ENCODE measurements at places on chromosomes 5 and 9.

DNA sequence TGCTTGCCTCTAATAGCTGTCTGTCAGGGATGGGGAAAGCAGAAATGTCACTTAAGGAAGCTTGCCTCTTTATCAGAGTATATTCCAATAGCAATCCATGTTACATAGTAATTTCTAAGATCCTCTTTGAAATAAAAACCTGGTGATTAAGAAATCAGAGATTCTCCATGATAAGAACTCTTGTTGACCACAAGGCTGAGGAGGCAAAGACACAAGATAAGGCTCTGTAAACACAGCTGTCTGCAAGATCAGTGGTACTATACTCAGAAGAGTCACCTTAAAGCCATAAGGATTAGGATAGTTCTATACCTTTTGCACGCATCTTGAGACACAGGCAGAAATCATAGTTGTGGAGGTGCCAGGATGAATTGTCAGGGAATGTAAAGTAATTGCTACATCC, 40.3 kb downstream of the HEXB start:
- no peak overlapping the region for H3K27ac ChIP-seq
- DNase-seq, result no peak
- no peaks in the 10 kb centered on the region for H3K27me3 ChIP-seq
- H3K36me3 ChIP-seq, result peaks cover 35% of the 10 kb centered on the region
- H3K4me1 ChIP-seq, result peaks cover 4% of the 10 kb centered on the region

GRCh38 chr5:154646745-154647113, 108.4 kb upstream of the LARP1 start:
- H3K4me1 ChIP-seq, result peaks cover 15% of the 10 kb centered on the region
- H3K27ac ChIP-seq, result no peak overlapping the region
- H3K36me3 ChIP-seq, result peaks cover 1% of the 10 kb centered on the region
- peaks cover 25% of the 10 kb centered on the region for H3K27me3 ChIP-seq

- no peak overlapping the region for H3K4me3 ChIP-seq
- H3K27me3 ChIP-seq, result no peaks in the 10 kb centered on the region
- DNase-seq, result no peak
- peaks cover 39% of the 10 kb centered on the region for H3K4me1 ChIP-seq
- peaks cover 2% of the 10 kb centered on the region for H3K36me3 ChIP-seq
Observed at GRCh38 chr5:124583469-124584350, 162.7 kb downstream of the ZNF608 start.

- H3K4me3 ChIP-seq, result no peak overlapping the region
- H3K27ac ChIP-seq, result no peak overlapping the region
- no peaks in the 10 kb centered on the region for H3K4me1 ChIP-seq
- H3K36me3 ChIP-seq, result no peaks in the 10 kb centered on the region
Observed at GRCh38 chr5:15338546-15338945, 161.4 kb upstream of the FBXL7 start.

DNA sequence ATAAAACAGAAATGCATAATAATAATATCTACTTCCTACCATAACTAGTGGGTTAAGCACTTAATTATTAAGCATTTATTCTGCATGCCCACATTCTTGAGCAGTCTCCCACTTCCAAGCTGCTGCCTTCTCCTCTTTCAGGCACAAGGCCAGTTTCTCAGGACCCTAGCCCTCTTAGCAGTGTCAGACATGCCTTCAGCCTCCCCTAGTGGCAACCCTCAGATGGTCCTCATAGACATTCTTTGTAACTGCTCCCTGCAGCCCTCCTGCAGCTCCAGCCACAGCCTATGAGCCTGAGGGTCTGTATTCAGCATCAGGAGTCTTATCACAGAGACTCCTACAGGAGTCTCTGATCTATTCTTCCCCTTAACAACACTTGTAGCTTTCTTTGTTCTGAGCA, 3.9 kb downstream of the IL9 start:
- H3K27me3 ChIP-seq, result peaks cover 37% of the 10 kb centered on the region
- DNase-seq, result no peak
- H3K27ac ChIP-seq, result peak overlapping the region; percentile 8
- no peaks in the 10 kb centered on the region for H3K36me3 ChIP-seq
- peaks cover 37% of the 10 kb centered on the region for H3K4me1 ChIP-seq

DNA sequence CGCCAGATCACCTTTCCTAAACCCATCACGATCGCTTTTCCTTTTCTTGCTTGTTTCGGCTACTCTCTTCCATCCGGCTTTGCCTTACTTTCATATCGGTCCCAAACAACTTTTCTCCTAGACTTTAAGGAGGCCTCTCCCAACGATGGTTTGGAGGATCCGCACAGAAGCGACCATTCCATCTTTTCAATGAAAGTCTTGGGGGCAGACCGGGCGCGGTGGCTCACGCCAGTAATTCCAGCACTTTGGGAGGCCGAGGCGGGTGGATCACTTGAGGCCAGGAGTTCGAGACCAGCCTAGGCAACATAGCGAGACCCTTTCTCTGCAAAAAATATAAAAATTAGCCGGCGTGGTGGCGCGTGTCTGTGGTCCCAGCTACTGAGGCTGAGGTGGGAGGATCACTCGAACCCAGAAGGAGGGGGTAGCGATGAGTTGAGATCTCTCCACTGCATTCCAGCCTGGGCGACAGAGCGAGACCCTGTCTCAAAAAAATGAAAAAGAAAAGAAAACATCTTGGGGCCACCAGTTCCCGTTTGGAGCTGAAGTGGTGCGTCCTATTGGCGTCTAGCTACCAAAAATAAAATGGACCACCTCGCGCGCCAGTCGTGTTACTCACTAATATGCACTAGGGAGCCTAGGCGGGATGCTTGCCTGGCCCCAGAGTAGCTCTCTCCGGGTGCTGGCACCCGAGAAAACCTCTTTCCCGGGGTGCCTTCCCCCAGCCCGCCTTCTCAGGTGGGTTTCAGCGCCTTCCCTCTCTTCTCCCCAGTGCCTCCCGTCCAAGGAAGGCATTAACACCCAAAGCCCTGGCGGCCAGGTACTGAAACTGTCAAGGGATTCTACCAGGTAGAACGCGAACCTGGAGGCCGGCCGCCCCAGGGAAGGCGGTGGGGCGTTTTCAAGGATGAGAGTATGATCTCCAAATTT, 800 bp upstream of the AP3B1 start:
- peaks cover 26% of the 10 kb centered on the region for H3K4me1 ChIP-seq
- H3K4me3 ChIP-seq, result peak overlapping the region; percentile 97
- no peaks in the 10 kb centered on the region for H3K36me3 ChIP-seq
- peaks cover 4% of the 10 kb centered on the region for H3K27me3 ChIP-seq
- DNase-seq, result no peak

- H3K4me3 ChIP-seq, result no peak overlapping the region
- H3K36me3 ChIP-seq, result no peaks in the 10 kb centered on the region
- no peaks in the 10 kb centered on the region for H3K27me3 ChIP-seq
- no peak for DNase-seq
- H3K4me1 ChIP-seq, result peaks cover 25% of the 10 kb centered on the region
Observed at GRCh38 chr5:14238272-14238671, 95.1 kb downstream of the TRIO start.

DNA sequence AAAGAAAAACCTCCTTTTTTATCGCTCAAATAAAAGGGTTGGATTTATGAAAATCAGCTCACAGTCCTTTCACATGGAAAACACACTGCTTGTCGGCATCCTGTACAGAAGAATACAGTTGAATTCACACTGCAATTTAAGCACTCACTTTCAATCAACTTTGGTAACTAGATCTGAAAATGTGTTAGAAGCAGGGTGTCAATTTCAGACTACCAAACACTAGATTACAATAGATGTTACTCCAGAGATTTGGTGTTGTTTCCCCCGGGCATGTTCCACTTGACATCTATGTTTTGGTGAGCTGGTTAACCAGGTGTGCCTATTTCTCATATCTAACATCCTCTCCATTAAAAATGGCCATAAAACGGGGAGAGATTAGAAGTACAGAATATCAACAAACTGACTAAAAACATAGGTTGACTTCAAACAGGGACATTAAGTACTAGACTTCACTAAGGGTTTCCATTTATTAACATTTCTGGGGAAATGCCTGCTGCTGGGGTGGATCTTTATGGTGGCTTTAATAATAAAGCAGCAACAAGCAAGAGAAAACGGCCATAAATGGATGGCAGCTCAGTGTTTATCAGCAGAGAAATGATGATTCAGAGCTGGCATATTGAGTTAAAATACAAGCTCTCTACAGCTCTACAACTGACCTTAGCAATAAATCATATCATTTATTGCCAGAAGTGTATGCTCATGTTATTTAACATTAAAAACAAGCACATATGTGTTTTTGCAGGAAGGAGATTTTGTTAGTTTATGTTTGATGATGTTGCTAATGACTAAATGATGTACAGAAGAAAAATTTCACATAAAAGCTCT, 158.8 kb downstream of the SLF1 start:
- peaks cover 25% of the 10 kb centered on the region for H3K4me1 ChIP-seq
- no peak for DNase-seq
- H3K4me3 ChIP-seq, result no peak overlapping the region
- H3K36me3 ChIP-seq, result no peaks in the 10 kb centered on the region

- no peaks in the 10 kb centered on the region for H3K36me3 ChIP-seq
- DNase-seq, result no peak
- H3K4me1 ChIP-seq, result peaks cover 8% of the 10 kb centered on the region
- H3K27me3 ChIP-seq, result peaks cover 6% of the 10 kb centered on the region
Observed at GRCh38 chr9:70802206-70802605, 319.2 kb downstream of the TRPM3 start.

DNA sequence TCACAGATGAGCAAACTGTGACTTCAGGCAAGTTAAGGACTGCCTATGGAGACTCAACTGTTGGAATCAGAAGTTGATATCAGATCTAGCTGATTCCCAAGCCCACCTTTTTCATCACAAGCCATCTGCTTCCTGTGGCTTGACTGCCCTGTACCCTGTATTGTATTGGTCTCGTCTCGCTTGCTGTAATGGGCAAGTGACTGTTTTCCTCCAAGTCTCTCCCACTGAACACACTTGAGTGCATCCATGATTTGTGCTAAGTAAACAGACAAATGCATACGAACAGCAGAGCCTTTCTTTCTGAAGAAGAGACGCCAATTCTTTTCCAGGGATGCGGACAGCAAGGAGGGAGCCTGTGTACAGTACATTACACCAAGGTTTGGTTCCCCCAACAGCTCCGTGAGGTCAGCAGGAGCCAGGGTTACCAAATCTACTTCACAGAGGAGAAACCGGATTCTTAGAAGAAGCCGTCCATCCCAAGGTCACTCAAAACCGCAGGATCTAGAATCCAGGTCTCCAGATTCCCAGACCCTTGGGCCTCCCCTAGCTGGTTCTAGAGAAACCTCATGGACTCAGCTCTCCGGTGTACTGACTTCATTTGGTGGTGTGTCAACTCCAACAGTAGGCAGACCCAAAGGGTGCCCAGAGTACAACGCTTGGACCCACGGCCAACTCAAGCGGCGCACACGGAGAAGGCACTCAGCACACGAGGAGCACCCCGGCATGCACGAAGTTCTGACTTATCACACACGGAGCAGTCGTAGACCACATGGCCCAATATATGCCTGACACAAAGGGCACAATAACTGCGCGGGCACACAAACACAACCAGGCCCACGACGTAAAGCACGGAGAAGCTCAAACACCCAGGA, 1.1 kb downstream of the BAG1 start:
- H3K4me3 ChIP-seq, result peak overlapping the region; percentile 87
- DNase-seq, result no peak
- peaks cover 23% of the 10 kb centered on the region for H3K36me3 ChIP-seq
- no peaks in the 10 kb centered on the region for H3K27me3 ChIP-seq

- H3K27ac ChIP-seq, result peak overlapping the region; percentile 69
- H3K4me3 ChIP-seq, result no peak overlapping the region
- H3K36me3 ChIP-seq, result no peaks in the 10 kb centered on the region
Observed at GRCh38 chr5:57539281-57539701, 56.7 kb upstream of the ACTBL2 start.

DNA sequence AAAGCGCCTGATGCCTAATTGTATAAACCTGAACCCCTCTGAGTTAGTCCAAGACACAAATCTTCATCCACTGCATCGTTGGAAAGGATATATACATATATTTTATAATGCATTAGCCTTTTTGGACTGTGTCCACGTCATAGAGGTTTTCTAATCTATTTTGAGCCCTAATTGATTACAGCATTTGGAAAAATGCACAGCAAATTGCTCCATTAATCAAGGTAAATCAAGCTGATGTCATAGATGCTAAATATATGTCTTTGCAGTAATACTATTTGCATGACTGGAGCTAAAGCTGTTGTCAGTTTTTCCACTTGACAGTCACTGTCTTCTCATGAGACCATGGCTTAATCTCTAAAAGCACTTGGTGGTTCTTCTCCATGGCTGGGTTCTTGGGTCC, 483.5 kb upstream of the TNC start:
- no peak overlapping the region for H3K4me3 ChIP-seq
- no peak for DNase-seq
- peaks cover 5% of the 10 kb centered on the region for H3K4me1 ChIP-seq
- H3K36me3 ChIP-seq, result no peaks in the 10 kb centered on the region
- H3K27me3 ChIP-seq, result no peaks in the 10 kb centered on the region

GRCh38 chr5:33690374-33691135, 201.2 kb downstream of the ADAMTS12 start:
- no peak overlapping the region for H3K4me3 ChIP-seq
- no peaks in the 10 kb centered on the region for H3K27me3 ChIP-seq
- peaks cover 9% of the 10 kb centered on the region for H3K4me1 ChIP-seq
- peaks cover 7% of the 10 kb centered on the region for H3K36me3 ChIP-seq

GRCh38 chr5:3411363-3411762, 184.3 kb upstream of the IRX1 start:
- H3K4me3 ChIP-seq, result no peak overlapping the region
- no peaks in the 10 kb centered on the region for H3K4me1 ChIP-seq

- DNase-seq, result no peak
- H3K36me3 ChIP-seq, result no peaks in the 10 kb centered on the region
- H3K27ac ChIP-seq, result peak overlapping the region; percentile 72
- H3K27me3 ChIP-seq, result no peaks in the 10 kb centered on the region
Observed at GRCh38 chr5:126746290-126746689, 30.6 kb upstream of the LMNB1 start.

DNA sequence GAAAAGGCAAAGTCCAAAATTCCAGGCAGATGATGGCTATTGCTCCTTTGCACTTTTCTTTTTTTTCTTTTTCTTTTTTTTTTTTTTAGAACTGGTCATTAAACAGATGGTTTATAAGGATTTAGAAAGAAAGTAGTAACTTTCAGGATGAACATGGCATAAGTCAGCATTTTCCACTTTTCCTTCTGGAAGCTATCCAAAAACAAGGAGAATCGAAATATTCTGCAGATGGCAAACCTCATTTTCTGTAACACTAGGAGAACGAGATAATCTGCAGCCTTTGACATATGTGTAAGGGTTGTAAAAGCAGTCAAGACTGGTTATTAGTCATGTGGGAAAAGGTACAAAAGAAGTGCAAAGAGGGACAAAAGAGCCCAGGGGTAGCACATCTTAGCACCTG, 69.1 kb upstream of the PUM3 start:
- DNase-seq, result no peak
- H3K4me3 ChIP-seq, result no peak overlapping the region
- H3K27ac ChIP-seq, result no peak overlapping the region
- no peaks in the 10 kb centered on the region for H3K36me3 ChIP-seq

GRCh38 chr5:115179394-115180164, 9.9 kb upstream of the TRIM36 start:
- peak; percentile 51 for DNase-seq
- H3K36me3 ChIP-seq, result no peaks in the 10 kb centered on the region
- peaks cover 6% of the 10 kb centered on the region for H3K4me1 ChIP-seq
- no peak overlapping the region for H3K27ac ChIP-seq
- peaks cover 92% of the 10 kb centered on the region for H3K27me3 ChIP-seq

DNA sequence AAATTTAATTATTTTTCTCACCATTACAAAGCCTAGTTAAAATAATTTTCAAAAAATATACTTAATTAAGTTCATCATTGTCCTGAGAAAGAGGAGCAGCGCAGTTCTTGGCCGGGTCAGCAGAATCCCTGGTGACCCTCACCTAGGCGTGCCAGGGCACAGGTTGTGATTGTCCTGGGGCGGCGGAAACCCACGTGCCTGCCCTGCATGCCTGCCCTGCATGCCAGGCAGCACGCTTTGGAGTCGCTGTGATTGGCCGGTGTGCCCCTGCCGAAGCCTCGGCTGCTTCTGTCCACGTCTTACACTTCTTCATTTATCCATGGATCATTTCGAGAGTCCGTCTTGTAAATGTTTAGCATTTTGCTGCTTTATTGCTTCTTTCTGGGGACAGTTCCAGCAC, 25.6 kb downstream of the SLC12A2 start:
- H3K36me3 ChIP-seq, result peaks cover 3% of the 10 kb centered on the region
- H3K27me3 ChIP-seq, result no peaks in the 10 kb centered on the region
- H3K4me3 ChIP-seq, result no peak overlapping the region
